ENCODE measurements at places on chromosomes 2 and 18.
A peak's percentile ranks its signal among the peaks of the same experiment; 100 is the strongest.

DNA sequence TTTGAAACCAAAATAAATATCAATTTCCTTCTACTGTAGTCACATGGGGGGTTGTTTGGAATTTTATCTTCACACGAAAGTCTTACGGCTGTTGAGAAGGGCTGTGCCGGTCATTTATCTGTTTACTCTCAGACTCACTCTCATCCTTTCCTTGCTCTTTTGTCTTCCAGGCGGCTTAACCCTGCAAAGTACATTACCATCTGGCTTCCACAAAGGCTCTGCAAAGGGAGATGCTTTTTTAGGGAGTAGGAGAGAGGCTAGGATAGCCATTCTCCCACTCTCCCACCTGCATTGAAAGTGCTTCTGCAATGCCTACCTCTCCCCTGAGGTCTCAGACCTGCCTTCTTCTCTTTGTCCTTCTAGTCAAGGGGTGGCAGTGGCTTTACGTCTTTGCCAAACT lies 247.6 kb downstream of the MEIS1 start:
- no peak for DNase-seq

- no peak for DNase-seq
Measured at GRCh38 chr2:112714836-112715631, 5.8 kb upstream of the NT5DC4 start.

DNA sequence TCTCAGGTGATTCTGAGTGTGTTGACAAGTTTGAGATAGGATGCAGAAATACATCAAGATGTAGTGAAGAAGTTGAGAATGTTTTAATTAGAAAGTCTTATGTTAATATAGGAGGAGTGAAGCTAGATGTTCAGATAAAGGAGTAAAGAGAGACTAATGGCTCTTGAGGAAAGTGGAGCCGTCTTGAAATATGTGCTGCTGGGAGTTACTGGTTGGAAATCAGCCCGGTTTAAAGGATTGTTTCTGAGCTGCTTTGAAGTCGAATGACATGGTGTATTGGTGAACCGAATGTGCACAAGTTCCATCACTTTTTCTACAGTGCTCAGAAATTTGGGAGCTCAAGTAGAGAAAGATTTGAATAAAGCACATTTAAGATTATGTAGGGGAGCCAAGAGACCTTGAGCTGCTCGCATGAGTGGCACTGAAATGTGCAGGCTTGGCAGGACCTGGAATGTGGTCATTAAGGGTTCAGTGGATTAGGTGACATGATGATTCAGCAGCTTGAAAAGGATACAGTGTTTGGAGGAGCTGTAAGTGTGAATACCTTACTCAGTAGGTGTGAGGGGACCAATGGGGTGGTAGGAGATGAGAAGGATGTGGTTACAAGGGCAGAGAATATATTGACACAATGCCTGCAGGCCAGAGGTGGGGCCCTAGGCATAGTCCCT lies 68.6 kb downstream of the CAB39 start:
- peak; percentile 5 for DNase-seq

- DNase-seq, result peak; percentile 53
Measured at GRCh38 chr18:12327510-12328178, 19.6 kb downstream of the TUBB6 start.

DNA sequence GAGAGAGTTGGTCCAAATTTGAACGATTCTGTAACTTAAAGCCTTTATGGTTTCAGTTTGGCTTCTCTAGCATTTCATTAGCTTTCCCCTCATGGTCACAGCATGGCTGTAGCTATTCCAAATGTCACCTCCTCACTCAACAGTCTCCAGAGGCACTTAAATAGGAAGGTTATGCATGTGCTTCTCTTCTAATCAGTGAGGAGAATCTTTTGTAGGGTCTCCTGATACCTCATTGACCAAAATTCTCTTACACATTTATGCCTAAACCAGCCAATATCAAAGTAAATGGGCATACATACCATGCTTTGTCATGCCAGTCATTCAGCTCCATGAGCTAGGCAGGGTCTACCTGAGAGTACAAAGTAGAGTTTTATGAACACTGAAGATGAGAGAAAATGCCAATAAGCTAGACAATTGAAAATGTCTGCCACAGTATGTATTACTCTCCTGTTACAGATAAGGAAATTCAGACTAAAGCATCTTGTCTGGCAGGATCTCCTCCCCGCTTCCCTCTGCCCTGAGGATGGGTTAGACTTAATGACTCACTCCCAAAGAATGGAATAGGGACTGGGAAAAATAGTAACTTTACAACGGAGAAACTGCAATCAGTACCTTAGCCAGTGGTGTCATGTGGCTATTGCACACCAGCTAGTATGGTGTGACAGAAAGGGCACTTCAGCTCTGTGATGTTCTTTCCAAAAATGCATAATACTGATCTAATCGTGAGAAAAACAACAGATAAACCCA lies 15.4 kb downstream of the DSG2 start:
- DNase-seq, result no peak

DNA sequence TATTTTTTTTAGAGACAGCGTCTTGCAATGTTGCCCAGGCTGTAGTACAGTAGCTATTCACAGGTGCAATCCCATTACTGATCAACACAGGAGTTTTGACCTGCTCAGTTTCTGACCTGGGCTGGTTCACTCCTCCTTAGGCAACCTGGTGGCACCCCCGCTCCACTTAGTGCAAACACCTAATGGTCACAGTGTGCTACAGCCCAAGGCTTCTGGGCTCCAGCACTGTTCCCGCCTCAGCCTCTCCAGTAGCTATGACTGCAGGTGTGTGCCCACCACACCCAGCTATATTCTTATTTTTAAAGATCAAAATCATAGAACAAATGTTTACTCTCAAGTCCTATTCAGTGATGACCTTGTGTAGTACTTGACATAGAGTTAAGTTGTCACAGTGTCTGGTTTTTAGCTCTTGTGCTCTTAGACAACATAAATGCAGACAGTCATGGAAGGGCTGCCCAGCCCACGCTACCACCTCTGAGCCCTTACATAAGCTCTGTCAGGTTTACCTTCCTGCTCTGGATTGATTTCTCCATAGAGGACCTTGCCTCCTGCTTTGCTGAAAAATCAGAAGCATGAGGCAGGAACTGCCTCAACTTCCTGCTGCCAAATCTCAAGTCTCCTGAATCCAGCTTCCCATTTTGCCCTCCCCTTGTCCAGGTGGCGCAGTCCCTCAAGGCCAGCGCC lies 82.2 kb upstream of the SLC1A4 start:
- DNase-seq, result no peak

DNA sequence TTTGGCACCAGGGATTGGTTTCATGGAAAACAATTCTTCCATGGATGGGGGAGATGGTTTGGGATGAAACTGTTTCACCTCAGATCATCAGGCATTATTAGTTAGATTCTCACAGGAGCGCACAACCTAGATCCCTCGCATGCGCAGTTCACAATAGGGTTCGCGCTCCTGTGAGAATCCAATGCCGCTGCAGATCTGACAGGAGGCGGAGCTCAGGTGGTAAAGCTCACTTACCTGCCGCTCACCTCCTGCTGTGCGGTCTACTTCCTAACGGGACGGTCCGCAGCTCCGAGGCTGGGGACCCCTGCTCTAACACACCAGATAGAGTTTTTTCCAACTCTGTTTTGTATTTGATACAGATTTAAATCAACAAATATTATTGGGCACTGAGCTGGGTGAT lies 286.5 kb downstream of the MTX2 start:
- no peak for DNase-seq

DNA sequence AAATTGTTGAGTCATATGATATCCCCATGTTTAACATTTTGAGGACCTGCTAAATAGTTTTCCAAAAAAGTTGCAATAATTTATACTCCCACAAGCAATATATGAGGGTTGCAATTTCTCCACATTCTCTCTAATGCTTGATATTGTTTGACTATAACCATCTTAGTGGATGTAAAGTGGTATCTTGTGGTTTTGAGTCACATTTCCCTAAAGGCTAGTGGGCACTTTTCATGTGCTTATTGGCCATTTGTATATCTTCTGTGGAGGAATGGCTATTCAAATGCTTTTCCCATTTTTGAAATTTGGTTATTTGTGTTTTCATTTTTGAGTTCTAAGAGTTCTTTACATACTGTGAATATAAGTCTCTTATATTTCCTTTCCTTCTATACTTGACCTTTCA lies 82.7 kb downstream of the SCG2 start:
- no peak for DNase-seq

GRCh38 chr18:63236406-63236805 lies 83.2 kb downstream of the BCL2 start:
- no peak for DNase-seq

DNA sequence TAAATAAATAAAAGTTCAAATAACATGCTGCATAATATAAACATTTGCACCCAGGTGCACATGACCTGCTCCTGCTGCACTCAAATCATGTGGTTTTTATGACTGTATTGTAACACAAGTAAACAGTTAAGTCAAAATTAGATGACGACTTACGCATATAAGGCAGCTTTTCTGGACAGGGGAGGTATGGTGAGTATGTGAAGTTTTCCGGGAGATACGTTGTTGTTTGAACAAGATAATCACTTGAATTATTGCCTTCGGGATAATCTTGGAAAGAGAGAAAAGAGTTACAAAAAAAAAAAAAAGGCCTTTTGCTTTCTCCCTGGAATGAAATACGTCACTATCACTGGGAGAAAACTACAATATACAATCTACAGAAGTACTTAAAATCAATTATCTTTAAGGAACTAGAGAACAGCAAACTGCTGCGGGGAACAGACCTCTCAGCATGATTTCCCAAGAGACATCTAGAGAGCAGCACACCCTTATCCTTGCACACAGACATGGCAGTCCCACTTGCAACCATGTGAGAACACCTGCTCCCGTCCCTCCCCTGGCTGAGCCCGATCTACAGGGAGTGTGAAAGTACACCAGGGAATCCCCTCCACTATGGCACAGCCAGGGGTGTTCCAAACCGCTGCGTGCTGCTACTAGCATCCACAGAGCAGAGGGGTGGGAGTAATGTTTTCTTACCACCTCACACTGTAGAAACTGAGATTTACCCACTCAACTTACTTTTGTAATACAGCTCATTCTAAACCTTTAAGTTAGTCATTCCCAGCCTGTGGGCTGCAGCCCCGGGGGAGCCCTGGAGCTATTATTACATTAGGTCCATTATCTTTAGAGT lies 26.3 kb downstream of the B4GALT6 start:
- DNase-seq, result no peak

- DNase-seq, result no peak
Measured at GRCh38 chr18:48829443-48830149, 121.2 kb downstream of the SMAD7 start.

GRCh38 chr2:129585760-129586159 lies 393.7 kb upstream of the RAB6C start:
- DNase-seq, result no peak

- no peak for DNase-seq
Measured at GRCh38 chr2:10284108-10284870, 18.4 kb upstream of the HPCAL1 start.

GRCh38 chr2:60959501-60959900 lies 58.0 kb upstream of the PEX13 start:
- no peak for DNase-seq

DNA sequence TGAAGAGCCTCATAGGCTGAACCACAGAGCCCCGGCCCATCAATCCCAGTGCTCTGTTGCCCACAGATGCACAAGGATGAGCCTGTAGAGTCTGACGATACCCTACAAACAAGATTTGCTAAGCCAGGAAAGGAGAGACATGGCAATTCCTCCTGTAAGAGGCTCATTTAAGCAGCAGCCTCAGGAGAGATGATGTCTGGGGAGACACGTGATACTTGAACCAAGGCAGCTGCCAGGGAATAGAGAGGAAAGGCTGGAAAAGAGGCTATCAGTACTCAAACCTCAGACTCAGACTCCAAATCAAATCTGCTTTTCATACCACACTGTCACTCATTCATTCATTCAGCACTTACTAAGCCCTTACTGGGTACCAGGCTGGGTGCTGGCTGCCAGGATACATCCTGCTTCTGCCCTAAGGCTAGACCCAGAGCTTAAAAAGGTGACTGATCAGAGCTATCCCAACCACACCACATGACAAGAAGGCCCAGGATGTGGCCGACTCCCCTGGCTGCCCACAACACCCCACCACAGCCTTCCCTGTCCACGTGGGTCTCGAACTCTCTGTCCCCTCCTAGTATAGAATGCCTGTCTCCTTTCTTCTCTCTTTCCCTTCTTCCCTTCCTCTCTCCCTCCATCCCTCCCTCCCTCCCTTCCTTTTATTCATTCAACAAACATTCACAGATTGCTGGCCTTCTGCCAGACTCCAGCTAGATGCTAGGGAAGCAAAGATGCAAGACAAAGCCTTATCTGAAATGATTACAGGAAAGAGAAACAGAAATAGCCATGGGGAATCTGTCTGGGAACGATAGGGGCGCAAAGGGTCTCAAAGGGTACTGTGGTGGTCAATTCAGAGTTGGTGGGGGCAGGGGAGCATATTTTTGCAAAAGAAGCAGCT lies 23.4 kb upstream of the KCNK3 start:
- DNase-seq, result no peak

DNA sequence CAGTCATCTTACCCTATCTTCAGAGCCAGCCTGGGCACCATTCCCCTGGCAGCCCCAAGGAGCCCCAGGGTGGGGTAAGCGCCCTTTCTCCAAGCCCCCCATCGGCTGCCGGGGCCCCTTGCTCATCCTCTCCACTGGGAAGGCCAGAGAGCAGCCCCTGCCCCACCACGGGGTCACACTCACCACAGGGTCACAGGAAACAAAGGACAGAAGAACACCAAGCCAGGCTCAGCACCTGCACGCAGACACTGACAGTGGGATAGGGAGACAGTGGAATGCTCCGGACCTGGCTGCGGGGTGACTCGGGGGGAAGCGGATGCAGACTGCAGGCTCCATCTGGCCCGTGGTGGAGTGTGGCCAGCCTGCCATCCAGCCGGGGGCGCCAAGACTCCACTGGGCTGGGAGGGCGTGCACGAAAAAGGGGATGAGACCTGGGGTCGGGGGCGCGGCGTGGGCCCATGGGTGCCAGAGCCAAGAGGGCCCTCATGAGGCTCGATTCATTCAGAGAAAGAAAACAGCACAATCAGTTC lies 21.1 kb downstream of the HDAC4 start:
- no peak for DNase-seq

- no peak for DNase-seq
Measured at GRCh38 chr18:5868218-5868854, 27.0 kb downstream of the TMEM200C start.

DNA sequence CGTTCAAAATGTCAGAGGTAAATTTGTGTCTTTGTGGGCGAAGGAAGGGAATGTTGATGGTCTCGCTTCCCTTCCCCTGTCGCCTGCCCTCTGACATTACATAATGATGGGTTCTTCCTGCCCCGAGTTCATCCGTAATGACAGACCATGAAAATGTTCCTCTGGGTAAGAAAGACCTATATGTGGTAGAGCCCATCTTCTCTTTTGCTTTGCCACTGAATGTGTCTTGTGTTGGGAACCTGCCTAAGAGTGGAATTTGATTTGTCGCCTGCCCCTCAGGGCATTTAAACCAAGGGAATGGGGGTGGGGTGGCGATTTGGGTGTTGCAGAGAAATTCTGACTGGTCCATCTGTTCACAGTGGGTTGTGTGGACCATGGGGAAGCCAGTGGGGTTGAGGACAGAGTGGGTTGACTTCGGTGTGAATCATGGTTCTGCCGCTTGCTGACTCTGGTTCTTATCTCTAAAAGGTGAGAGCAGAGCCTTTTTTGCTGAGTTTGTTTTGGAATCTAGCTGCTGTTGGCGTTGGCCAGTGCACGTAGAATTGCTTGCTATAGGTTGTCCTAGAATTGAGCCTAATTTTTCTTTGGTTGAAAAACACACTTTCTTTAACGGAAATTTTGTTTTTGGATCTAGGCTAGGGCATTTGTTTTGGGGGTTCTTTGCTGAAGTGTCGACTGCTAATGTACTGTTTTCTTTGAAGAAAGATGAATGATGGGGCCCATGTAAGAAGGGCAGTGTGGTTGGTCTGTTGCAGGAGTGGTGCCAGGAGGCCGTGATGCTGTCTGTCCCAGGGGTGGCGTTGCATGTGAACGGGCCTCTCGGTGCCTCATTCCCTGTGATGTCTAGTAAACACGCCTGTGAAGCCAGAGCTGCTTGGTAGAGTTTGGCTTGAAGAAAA lies 1.3 kb downstream of the INPP4A start:
- no peak for DNase-seq
